ENCODE measurements at places on chromosomes 16 and 17.

DNA sequence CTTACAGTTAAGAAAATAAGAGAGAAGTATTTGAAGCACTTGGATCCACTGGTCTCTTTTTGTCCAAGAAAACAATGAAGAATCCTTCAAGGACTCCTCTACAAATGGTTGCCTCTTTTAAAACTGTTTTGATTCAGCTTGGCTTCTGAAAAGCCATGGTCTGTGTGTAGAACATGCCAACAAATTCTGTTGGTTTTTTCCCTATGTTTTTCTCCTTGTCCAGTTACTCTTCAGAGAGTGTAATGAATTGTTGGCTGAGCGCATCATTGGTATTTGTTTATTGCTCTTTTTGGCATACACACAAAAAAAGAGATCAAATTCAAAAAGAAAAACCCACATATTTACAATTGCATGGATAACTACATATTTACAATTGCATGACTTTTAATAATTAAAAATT, at the start of gene ABCA10:
TSS of gene ABCA10 (minus strand) at position 249 of the 400 bp plus-strand sequence. CDS start 3,466 bp downstream, outside the sequence.
- DNase-seq = no peak

GRCh38 chr16:1779741-1780676, 2.4 kb downstream of the SPSB3 start:
- DNase-seq = no peak

- DNase-seq = no peak
Measured at GRCh38 chr17:49247944-49248343, 17.4 kb upstream of the PHOSPHO1 start.

DNA sequence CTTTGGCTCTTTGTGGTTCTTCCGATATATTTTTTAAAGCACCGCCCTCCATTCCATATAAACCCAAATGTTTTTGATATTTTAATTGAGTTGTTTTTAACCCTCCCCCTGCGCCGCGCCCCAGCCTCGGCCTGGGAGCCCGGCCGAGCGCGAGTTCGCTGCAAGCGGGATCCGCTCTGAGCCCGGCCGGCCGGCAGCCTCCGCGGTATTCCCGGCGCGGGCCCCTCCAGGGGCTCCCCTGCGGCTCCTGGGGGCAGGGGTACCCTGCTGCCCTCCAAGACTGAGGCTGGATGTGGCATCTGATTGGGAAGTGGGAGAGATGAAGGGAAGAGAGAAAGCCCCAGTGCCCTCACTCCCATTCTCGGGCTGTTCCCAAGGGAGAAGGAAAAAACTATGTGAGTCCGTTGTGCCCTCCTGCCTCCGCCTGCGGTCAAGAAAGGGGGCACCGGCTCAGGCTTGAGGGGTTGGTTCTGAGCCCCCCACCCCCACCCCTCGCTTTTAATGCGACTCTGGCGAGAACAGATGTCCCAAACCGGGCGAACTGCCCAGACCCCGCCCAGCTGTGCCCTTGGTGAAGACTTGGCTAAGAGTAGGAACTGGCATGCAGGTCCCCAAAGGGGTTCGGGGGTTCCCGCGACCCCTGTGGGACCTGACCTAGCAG, 8.6 kb downstream of the NEUROD2 start:
- no peak for DNase-seq

GRCh38 chr17:3558603-3559269, 1.1 kb upstream of the TRPV3 start:
- no peak for DNase-seq

DNA sequence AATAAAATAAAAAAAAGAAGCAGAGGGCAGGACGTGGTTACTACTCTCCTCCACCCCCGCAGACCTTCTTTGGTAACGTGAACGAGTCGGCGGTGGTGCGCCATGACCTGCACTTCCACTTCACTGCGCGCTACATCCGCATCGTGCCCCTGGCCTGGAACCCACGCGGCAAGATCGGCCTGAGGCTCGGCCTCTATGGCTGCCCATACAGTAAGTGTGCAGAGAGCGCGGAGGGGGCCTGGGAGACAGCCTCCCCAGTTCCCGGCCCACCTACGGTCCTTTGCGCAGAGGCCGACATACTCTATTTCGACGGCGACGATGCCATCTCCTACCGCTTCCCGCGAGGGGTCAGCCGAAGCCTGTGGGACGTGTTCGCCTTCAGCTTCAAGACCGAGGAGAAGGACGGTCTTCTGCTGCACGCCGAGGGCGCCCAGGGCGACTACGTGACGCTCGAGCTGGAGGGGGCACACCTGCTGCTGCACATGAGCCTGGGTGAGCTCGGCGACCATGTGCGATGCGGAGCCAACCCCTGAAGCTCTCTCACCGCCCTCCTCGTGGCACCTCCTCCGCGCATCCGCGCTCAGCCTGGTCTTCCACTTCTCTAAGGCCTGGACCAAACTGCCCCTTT, 2.7 kb downstream of the CNTNAP1 start:
- DNase-seq = no peak

- DNase-seq = no peak
Measured at GRCh38 chr17:8338753-8339140, 893 bp upstream of the ODF4 start.

DNA sequence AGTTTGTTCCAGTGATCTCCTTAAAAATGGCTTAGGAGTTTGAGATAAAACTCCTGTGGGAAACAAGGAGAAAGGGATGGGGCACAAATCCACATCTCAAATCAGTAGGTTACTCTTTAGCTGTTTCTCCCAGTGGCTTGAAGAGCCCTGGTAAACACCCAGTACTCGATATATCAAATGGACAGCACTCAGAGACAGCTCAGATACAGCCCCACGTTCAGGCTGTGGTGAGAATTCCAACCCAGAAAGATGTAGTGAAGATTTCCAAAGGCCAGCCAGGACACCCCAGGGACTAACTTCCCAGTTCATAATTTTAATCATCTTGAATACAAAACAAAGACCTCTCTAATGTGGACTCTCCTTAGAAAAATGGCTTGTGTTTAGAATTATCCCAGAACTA, 6.4 kb upstream of the VEZF1 start:
- no peak for DNase-seq

DNA sequence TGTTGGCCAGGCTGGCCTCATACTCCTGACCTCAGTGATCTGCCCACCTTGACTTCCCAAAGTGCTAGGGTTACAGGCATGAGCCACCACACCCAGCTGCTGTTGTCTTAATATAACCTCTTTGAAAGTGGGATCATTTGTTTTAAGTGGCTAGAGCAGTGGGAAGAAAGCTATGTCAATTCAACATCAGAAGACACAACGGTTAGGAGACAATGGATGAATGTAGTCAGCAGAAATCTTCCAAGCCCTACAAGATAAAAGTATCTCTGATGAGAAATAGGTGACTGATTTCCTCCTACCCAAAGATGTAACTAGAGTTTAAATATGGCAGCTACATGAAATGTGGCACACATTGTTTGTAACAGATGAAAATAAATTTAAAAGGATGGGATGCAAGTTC, 20.0 kb upstream of the TRIM25 start:
- DNase-seq = no peak

GRCh38 chr17:12528036-12528435, 137.7 kb upstream of the MYOCD start:
- DNase-seq = no peak

DNA sequence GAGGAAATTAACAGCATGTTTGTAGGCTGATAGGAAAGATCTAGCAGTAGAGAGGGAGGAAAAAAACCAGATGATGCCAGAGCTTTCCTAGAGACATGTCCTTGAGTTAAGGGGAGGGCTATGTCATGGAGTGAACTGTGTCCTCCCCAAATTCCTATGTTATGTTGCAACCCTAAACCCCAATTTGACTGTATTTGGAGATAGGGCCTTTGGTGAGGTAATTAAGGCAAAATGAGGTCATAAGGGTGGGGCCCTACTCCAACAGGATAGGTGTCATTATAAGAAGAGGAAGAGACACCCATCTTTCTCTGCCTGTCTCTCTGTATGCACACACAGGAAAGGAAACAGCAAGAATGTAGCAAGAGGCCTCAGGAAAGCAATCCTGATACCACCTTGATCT, 195.3 kb upstream of the AXIN2 start:
- DNase-seq = no peak

- DNase-seq = no peak
Measured at GRCh38 chr16:74601126-74601871, 5.6 kb downstream of the GLG1 start.

DNA sequence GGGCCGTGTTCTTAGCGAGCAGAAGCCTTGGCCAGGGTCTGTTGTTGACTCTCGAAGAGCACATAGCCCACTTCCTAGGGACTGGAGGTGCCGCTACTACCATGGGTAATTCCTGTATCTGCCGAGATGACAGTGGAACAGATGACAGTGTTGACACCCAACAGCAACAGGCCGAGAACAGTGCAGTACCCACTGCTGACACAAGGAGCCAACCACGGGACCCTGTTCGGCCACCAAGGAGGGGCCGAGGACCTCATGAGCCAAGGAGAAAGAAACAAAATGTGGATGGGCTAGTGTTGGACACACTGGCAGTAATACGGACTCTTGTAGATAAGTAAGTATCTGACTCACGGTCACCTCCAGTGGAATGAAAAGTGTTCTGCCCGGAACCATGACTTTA, 18.5 kb downstream of the RSPRY1 start:
- no peak for DNase-seq

DNA sequence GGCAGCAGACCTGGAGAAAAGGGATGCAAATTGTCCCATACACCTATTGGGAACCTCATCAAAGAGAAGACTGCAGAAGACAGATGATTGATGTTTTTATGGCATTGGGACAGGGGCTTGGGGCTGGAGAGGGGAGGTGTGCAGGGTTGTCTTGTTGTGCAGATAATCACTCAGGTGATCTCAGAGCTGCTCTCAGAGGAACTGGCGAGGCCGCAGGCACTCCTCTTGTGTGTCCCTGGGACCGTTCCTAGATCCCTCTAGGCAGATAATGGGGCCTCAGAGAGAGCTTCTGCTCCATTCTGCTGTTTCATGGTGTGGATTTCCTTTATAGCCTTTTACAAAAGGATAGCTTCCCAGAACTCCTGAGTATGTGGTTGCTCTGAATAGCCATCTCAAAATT, 1.6 kb downstream of the RNF213 start:
- no peak for DNase-seq

Measured in hematopoietic multipotent progenitor cell (in vitro differentiated cells).